GM23338 (cell line): ENCODE measurements at places on chromosomes 2 and 18. TPM values are rescaled to one million over a fixed set of nuclear protein-coding genes. Genes with fewer than 3 reads are reported as not detected.

GRCh38 chr2:45439788-45440773 lies 171.0 kb downstream of the SRBD1 start:
- no peaks in the 10 kb centered on the region for H3K27me3 ChIP-seq
- DNase-seq, result no peak
- H3K4me3 ChIP-seq, result no peak overlapping the region
- H3K4me1 ChIP-seq, result no peaks in the 10 kb centered on the region
- H3K36me3 ChIP-seq, result no peaks in the 10 kb centered on the region

DNA sequence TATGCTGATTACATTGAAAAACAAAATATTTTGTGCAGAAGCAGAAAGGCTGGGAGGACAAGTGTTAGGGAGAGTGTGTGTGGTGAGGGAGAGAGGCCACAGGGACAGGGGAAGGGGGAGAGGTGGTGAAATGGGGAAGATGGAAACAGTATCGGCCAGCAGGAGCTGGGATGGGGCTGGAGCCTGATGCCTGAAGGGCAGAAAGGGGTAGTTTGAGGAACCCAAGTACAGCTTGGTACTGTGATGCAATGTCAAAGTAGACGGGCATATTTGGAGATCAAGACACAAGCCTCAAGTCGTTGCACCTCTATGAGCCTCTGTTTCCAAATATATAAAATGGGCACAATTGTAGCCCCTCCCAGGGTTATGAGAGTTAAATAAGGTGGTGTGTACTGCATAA lies 152.1 kb downstream of the LPIN1 start:
- no peak for DNase-seq
- H3K36me3 ChIP-seq, result no peaks in the 10 kb centered on the region
- no peak overlapping the region for H3K4me3 ChIP-seq
- no peak overlapping the region for H3K27ac ChIP-seq

The BOLL gene
- total RNA-seq, result 0.04 TPM in 1 of 2 replicates, not detected in the other

DNA sequence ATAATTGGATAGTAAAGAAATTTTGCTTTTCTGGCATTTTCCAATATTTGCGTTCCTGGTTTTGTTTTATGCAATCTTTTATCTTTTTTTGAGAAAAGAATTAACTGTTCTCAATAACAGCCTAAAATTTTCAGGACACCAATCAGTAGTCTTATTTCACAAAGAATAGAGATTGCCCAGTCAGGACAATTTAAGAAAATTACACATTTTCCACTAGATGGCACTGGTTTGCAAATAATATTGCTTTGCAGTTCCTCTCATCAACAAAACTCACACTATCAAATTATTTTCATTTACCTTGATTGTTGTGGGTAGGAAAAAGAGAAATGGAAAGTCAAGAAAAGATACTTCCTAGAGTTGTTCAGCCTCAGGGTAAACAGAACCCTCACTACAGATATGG lies 2.4 kb upstream of the RBM45 start:
- H3K4me1 ChIP-seq, result no peaks in the 10 kb centered on the region
- H3K27me3 ChIP-seq, result no peaks in the 10 kb centered on the region
- H3K27ac ChIP-seq, result no peak overlapping the region

The CAPN14 gene
- 0.54 TPM in 1 of 2 replicates, not detected in the other for total RNA-seq

The RBBP8 gene
- total RNA-seq, result 49.2 and 53.3 TPM in 2 replicates

GRCh38 chr2:117169036-117169765 lies 645.3 kb upstream of the DDX18 start:
- H3K36me3 ChIP-seq, result peaks cover 13% of the 10 kb centered on the region; the same call in 1 of the 2 replicates
- no peak overlapping the region for H3K27ac ChIP-seq
- no peak for DNase-seq
- no peaks in the 10 kb centered on the region for H3K27me3 ChIP-seq
- no peaks in the 10 kb centered on the region for H3K4me1 ChIP-seq
- no peak overlapping the region for H3K4me3 ChIP-seq

- no peak for DNase-seq
- no peak overlapping the region for H3K27ac ChIP-seq
- no peaks in the 10 kb centered on the region for H3K27me3 ChIP-seq
- H3K36me3 ChIP-seq, result no peaks in the 10 kb centered on the region
- H3K4me1 ChIP-seq, result 0 out of 2 replicates have a peak, but pooled peaks cover 3% of the 10 kb centered on the region
These were observed 74.4 kb upstream of the EPB41L3 start for GRCh38 chr18:5618047-5618688.

DNA sequence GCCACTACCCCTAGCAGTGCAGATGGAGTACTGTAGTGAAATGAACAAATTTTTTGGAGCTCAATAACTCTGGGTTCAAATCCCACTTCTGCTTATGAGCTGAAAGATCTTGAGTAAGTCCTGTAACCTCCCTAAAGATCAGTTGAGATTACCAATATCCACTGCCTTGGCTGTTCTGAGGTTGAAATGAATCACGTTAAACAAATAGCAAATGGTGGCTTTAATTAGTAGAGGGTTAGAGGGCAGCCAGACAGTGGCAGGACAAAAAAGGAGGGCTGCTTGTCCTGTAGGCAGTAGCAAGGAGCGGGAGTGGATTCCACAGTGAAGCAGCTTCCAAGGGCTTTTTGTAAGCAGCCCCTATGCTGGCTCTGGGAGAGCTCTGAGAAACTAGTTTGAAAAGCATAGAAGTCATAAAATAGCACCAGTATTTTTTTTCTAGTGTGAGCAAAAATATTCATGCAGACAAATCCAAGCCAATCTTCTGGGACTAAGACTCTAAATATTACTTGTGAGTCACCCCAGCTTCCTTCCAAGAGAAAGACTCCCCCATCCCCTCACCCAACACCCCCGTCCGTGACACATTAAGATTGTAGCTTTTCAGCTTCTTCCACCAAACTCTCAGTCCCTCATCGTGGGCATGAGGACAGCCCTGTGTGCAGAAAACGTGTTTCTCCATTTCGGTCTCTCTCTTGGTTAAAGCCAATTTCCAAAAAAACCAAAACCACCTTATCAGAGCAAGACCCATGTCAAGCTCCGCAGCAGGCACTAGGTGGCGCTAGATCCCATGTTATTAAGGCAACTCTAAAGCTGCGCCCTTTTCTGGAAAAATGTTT lies 123.5 kb upstream of the LGALSL start:
- no peaks in the 10 kb centered on the region for H3K27me3 ChIP-seq
- H3K36me3 ChIP-seq, result no peaks in the 10 kb centered on the region
- no peak overlapping the region for H3K27ac ChIP-seq
- DNase-seq, result peak; percentile 98
- no peak overlapping the region; the same call in 1 of the 2 replicates for H3K4me3 ChIP-seq
- peaks cover 39% of the 10 kb centered on the region for H3K4me1 ChIP-seq

DNA sequence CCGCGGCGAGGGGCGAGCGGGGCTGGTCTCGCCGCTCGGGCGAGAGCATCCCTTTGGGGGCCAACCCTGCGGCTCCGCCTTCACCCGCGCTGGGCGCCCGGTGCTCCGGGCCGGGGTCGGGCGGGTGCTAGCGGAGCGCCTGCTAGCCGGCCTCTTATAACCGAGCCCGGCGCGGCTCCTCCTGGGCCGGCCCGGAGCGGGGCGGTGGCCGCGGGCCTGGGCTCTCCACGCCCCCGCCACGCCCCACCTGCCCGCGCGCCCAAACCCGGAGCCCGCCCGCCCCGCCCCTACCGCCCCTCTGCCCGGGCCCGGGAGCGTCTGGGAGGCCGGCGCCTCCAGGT lies at the start of gene FOXI3:
TSS of gene FOXI3 (minus strand) at position 129 of the 341 bp plus-strand sequence. CDS start 158 bp downstream, outside the sequence.
- peak within 1 kb of the TSS; percentile 92 for H3K4me3 ChIP-seq
- peak; percentile 65 for DNase-seq

DNA sequence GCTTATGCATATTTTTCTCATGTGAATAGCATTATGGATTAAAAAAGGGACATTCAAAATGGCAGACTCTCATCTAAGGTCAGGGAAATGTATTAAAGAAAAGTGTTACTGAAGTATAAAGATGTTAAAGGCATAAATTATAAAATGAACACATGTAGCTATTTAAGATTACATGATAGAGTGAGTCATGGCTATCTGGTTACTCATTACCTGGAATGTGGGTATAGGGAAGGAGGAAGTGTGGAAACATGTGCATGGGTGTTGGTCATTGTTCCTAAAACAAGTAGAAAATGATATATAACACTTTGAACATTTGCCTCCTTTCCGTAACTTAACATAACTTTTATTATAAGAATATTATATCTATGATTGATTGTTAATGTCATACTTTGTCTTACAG lies 66.4 kb downstream of the MYO1B start:
- no peaks in the 10 kb centered on the region for H3K27me3 ChIP-seq
- no peak overlapping the region for H3K27ac ChIP-seq
- peaks cover 17% of the 10 kb centered on the region for H3K4me1 ChIP-seq
- no peaks in the 10 kb centered on the region for H3K36me3 ChIP-seq
- no peak overlapping the region for H3K4me3 ChIP-seq

The LBX2 gene
- total RNA-seq, result 0.24 TPM in 1 of 2 replicates, not detected in the other

The DGKD gene
- 20.5 and 23.4 TPM in 2 replicates for total RNA-seq

GRCh38 chr2:16247326-16248122 lies 307.2 kb downstream of the MYCN start:
- H3K4me1 ChIP-seq, result peaks cover 18% of the 10 kb centered on the region
- H3K4me3 ChIP-seq, result no peak overlapping the region
- DNase-seq, result no peak

The TMEM182 gene
- total RNA-seq, result 6.2 and 7.2 TPM in 2 replicates

GRCh38 chr2:238855299-238855698 lies 7.4 kb downstream of the TWIST2 start:
- peaks cover 7% of the 10 kb centered on the region for H3K4me1 ChIP-seq
- no peaks in the 10 kb centered on the region for H3K36me3 ChIP-seq
- no peak overlapping the region for H3K27ac ChIP-seq
- no peak overlapping the region for H3K4me3 ChIP-seq
- peaks cover 23% of the 10 kb centered on the region for H3K27me3 ChIP-seq

DNA sequence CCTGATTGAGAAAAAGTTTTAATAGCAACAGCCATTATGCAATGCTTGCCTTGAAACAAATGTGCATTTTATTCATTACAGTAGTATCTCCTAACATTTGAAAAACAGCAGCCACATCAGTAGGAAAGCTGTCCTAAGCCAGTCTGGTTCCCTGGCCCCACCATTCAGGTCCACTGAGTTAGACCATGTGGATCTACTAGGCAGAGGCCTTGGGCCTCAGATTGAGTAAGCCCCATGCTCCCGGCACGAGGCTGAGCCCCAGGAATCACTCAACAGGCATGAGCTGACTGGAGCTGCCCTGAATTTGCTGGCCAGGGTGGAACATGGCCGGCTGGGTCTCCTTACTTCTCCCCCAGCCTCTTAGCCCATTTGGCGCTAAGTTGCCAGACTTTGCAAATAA lies 103.4 kb downstream of the ZFP36L2 start:
- DNase-seq, result no peak
- H3K36me3 ChIP-seq, result no peaks in the 10 kb centered on the region
- no peak overlapping the region for H3K4me3 ChIP-seq
- no peaks in the 10 kb centered on the region for H3K27me3 ChIP-seq

The GAREM2 gene
- 20.8 and 23.8 TPM in 2 replicates for total RNA-seq

The C2orf80 gene
- total RNA-seq, result 3.1 TPM in 1 of 2 replicates, not detected in the other

GRCh38 chr2:240586919-240587800 lies 626 bp downstream of the CAPN10 start:
- peaks cover 20% of the 10 kb centered on the region for H3K4me1 ChIP-seq
- no peaks in the 10 kb centered on the region for H3K36me3 ChIP-seq
- no peak overlapping the region for H3K27ac ChIP-seq
- no peaks in the 10 kb centered on the region for H3K27me3 ChIP-seq
- peak; percentile 77 for DNase-seq
- peak overlapping the region; percentile 94 for H3K4me3 ChIP-seq

DNA sequence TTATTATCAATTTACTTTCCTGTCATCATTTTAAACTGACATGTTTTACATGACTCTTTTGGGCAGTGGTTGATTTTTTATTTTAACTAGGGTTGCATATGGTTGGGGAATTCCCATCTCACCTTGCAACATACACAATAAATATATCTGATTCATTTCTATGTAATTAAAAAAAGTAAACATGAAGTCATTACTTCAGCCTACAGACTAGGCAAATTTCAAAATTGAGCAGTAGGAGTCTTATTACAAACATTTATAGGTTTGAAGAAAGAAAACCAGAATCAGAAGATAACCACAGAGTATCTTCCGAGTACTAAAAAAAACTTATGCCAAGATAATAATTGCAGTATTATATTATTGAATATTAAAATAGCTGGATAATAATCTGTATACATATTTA lies 377.0 kb upstream of the VRK2 start:
- no peak for DNase-seq
- no peaks in the 10 kb centered on the region for H3K27me3 ChIP-seq
- no peak overlapping the region for H3K4me3 ChIP-seq
- H3K4me1 ChIP-seq, result no peaks in the 10 kb centered on the region
- no peaks in the 10 kb centered on the region for H3K36me3 ChIP-seq

The PSMA8 gene
- not detected in 2 replicates for total RNA-seq

DNA sequence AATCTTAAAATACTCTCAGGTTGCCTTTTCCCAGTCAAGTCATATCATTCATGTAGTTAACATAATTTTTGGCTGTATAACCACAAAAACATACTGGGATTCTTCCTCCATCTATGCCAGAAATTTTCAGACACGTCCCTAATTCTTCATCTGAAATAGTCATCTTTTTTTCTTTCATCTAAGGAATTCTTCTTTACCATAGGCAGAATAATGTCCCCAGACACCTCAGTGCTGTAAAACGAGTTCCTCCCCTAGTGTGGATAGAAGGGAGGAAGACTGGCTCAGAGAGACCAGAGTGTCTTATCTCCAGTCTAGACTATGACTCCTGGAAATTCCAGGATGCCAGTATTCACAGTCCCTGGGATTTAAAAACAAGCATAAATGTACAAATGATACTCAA lies 127.8 kb downstream of the MREG start:
- no peaks in the 10 kb centered on the region for H3K36me3 ChIP-seq
- no peak for DNase-seq
- H3K27ac ChIP-seq, result no peak overlapping the region
- H3K4me1 ChIP-seq, result no peaks in the 10 kb centered on the region

GRCh38 chr18:36315736-36316135 lies 18.2 kb downstream of the FHOD3 start:
- H3K4me1 ChIP-seq, result no peaks in the 10 kb centered on the region; the same call in 1 of the 2 replicates
- H3K27me3 ChIP-seq, result no peaks in the 10 kb centered on the region
- no peak overlapping the region for H3K4me3 ChIP-seq
- no peak for DNase-seq
- no peaks in the 10 kb centered on the region for H3K36me3 ChIP-seq

The CDH19 gene
- total RNA-seq, result 0.03 TPM in 1 of 2 replicates, not detected in the other

The TCF23 gene
- 0.07 TPM in 1 of 2 replicates, not detected in the other for total RNA-seq

DNA sequence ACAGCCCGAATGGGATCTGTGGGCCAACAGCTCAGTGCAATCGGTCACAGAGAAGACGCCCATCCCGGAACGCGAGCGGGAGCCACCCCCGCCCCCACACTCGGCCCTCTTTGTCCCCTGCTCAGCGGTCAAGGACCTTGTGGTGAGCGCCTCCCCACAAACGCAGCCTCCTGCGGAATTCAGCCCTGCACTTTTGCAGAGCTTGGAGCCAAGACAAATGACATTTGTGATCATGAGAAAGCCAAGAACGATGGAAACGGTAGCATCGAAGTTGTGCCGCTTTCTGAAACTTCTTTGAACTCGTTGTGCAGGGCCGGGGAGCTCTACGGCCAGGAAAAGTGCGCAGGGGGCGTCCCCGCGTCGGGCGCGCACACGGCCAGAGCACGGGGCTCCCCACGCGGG lies 6.7 kb upstream of the SALL3 start:
- peaks cover 88% of the 10 kb centered on the region for H3K27me3 ChIP-seq
- peaks cover 40% of the 10 kb centered on the region for H3K4me1 ChIP-seq
- H3K36me3 ChIP-seq, result no peaks in the 10 kb centered on the region
- peak; percentile 40 for DNase-seq
- H3K4me3 ChIP-seq, result peak overlapping the region; percentile 55

- no peaks in the 10 kb centered on the region for H3K27me3 ChIP-seq
- peaks cover 5% of the 10 kb centered on the region; the same call in 1 of the 2 replicates for H3K4me1 ChIP-seq
- no peaks in the 10 kb centered on the region for H3K36me3 ChIP-seq
- H3K4me3 ChIP-seq, result no peak overlapping the region
These were observed 208.0 kb downstream of the GBX2 start for GRCh38 chr2:235960011-235960715.
